Fibroblast of skin of back (primary cell): ENCODE measurements at places on chromosomes 4 and X.

DNA sequence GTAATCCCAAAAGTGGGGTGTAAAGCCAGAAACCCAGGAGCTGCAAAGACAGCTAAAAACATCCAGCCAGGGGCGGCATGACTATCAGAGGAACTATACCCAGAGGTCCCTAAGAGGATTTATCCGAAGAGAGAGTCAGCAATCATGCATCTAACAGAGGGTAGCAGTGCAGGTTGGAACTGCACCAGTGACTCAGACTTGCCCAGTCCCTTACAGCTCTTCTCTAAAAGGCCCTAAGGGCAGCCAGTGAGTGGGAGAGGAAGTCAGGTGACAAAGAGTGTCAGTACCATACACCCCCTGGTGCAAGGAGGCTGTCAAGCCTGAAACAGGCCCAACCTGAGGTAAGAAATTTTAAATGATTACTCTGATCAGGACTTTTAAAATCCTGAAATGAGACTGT lies 88.1 kb downstream of the CAMK2D start:
- peak; percentile 38 for DNase-seq

DNA sequence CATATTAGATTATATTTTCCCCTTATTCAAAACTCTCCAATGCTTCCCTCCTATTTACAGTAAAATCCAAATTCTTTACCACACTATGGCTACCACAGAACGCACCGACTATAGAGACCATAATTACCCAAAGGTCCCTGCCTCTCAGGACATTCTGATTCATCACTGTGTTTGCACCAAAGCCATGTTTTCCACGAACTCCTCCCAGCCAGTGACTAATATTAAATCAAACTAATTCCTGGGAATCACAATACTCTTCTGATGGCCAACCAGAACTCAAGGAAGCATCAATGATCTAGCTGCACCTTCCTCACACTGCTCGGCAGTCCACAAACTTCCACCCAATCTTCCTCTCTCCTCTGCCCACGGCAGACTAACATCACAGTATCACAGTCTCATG lies 24.2 kb upstream of the EDNRA start:
- peak; percentile 32 for DNase-seq

DNA sequence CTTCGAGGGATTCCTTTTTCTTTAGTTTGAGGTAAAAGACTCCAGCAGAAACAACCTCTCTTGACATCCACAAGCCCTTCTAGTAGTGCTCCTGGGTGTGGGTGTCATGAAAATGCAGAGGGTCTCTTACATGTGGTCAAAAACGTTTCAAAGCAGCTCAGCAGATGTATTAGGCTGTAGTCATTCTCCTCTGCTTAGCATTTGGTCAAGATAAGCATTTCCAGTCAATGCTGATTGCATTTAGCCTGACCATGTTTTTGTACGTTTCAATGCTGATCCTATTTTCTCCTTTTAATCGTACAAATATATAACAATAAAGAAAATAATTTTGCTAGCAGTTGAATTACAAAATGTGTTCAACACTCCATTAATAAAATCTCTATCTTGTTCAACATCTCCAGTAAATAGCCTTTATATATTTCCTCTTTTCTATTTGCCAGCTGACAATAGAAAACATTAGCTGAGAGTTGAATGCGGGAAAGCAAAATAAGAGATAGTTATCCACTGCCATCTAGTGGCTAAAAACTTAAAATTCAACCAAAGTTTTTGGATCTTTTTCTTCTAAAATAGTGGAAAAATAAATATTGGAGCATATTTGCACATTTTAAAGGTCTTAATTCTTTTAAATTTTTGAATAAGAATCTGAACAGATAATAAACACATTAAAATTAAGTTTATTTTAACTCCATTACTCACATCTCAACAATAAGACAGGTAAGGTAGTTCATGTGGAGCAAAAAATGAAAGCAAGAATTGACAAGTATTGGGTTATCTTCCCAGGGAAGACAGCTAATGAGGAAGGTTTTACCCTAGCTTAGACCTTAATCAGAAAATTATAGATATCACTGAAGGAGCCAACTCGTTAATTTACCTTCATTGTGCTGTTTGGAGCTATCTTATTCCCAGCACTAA lies 15.2 kb upstream of the PACRGL start:
- peak; percentile 23 for DNase-seq

DNA sequence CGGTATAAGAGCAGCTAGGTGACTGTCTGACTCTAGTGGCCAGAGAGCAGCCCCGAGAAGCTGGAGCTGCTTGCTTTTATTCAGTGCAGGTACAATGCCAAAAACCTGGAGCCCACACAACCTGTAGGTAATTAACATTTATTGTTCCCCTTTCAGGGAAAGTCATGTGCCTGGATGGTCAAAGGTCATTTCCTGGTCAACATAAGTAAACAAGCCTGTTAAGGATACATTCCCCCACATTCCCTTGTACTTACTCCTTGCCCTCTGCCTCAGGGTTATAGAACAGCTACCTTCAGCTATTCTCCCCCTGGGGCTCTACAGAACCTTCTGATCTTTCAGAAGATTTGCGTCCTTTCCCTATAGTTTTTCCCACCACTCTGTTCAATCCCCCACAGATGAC lies 253.4 kb downstream of the TMA16 start:
- no peak for DNase-seq

- DNase-seq: no peak
Measured at GRCh38 chrX:30280428-30280827, 28.8 kb downstream of the NR0B1 start.

GRCh38 chr4:24771241-24771640 lies 24.1 kb upstream of the SOD3 start:
- DNase-seq: no peak

- DNase-seq: no peak
Measured at GRCh38 chr4:165152527-165152926, 39.9 kb upstream of the TMEM192 start.

GRCh38 chr4:120964596-120964995 lies 42.1 kb upstream of the PRDM5 start:
- no peak for DNase-seq

GRCh38 chr4:20341134-20341738 lies 89.5 kb downstream of the SLIT2 start:
- no peak for DNase-seq

- no peak for DNase-seq
Measured at GRCh38 chr4:140240237-140240636, 86.3 kb upstream of the MAML3 start.

DNA sequence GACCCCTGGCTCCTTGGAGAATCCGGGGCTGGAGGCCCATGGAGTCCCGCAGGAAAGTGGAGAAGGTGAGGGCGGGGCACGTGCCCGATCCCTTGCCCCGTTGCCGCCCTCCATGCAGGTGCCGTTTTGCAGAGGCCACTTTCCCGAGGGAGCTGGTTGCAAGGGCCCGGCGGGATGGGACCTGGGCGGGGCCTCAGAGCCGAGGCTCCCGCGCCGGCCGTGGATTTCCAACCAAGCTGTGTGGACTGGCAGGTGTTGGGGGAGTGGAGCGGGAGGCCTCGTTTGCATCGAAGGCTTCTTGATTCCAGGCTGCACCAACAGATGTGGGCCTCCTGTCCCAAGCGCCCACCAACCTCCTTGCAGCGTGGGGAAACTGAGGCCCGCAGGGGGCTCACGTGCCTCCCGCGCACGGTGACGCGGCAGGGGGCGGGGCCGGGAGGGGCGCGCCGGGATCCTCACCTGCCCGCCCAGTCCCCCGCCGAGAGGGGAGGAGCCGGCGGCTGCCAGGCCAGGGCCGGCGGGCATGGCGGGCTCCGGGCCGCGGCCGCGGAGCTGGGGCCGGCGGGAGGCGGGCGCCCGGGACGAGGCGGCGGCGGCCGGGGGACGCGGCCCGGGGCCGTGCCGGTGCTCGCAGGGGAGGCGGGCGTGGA lies 24.9 kb downstream of the SH3BP2 start:
- DNase-seq: peak; percentile 30

- DNase-seq: no peak
Measured at GRCh38 chr4:74996996-74997395, 64.1 kb downstream of the PARM1 start.

DNA sequence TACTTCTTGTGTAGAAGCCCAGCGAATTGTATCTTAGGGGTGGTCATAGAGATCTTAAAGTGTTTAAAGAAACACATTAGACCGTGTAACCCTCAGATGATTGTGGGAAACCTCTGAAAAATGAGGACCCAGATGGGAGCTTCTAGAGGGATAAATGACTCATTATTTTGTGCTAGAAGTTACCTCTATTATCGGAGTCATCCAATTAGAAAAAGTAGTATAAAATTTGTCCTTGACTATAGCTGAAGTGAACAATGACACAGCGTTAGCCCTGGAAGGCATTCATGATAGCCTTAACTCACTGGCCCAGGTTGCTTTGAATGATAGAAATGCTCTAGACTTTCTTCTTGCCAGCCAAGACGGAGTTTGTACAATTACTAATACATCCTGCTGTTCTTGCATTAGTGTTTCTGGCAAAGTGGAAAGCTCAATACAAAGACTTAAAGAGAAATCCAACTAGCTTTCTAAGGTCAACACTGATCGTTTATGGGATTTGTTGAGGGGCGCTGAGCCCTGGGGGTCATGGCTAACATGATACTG lies 178.9 kb upstream of the VEGFC start:
- no peak for DNase-seq

- peak; percentile 7 for DNase-seq
Measured at GRCh38 chr4:60463857-60464502, 736.1 kb upstream of the ADGRL3 start.

DNA sequence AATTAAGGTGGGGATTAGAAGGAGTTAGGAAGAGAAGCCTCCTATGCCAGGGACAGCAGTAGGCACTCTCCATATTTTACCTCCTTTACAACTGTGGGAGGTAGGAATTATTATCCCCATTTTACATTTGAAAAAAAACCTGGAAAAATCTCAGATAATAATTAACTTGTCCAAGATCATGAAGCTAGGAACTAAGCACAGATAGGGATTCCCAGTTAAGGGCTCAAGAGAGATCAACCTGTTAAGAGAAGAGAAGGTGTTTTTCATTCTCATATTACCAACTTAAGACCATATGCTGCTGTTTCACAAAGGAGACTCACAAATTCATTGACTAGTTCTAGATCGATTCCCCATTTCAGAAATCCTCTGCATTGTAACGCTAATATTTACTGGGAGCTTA lies 16.1 kb upstream of the FAM47E start:
- DNase-seq: no peak

- peak; percentile 61 for DNase-seq
Measured at GRCh38 chr4:1072830-1073446, 40.4 kb downstream of the RNF212 start.

GRCh38 chr4:105786748-105787147 lies 78.2 kb downstream of the GSTCD start:
- DNase-seq: no peak

DNA sequence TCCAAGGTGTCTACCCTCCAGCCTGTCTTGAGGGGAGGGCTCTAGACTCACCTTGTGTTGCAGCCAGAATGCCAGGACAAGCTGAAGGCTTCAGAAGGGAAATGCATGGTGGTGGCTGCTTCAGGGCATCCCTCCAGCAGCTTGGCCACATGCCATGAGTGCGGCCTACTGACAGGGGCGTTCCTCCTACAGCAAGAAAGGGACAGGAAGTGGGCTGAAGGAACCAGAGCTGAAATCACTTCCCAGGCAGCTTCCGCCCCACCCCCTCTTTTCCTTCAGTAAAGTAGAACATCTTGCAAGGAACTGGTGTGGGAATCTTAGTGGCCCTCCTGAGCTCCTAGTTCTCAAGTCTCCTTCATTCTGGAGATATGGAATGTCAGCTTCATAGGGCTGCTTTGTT lies 167.5 kb upstream of the DGKK start:
- peak; percentile 12 for DNase-seq

- peak; percentile 23 for DNase-seq
Measured at GRCh38 chrX:54248309-54248708, 65.3 kb upstream of the FAM120C start.

DNA sequence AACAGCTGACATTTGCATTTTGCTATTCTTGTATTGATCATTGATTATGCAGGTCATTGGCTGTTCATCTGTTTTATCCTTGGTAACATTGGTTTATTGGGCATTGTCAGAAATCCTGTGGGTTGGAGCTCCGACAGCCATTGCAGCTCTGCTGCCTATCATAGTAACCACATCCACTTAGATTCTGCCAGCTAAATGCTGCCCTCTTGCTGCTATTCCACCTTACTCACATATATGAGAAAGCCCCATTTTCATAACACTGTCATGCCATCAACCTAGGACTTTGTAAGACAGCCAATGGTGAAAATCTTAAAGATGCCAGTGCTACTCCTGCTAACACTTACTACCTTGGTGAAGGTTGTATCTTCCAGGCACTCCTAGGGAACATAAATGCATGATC lies 187.3 kb upstream of the CXCL13 start:
- peak; percentile 2 for DNase-seq
